ENCODE measurements at places on chromosomes 5 and 9. TPM values are rescaled to one million over a fixed set of nuclear protein-coding genes. Genes with fewer than 3 reads are reported as not detected.

DNA sequence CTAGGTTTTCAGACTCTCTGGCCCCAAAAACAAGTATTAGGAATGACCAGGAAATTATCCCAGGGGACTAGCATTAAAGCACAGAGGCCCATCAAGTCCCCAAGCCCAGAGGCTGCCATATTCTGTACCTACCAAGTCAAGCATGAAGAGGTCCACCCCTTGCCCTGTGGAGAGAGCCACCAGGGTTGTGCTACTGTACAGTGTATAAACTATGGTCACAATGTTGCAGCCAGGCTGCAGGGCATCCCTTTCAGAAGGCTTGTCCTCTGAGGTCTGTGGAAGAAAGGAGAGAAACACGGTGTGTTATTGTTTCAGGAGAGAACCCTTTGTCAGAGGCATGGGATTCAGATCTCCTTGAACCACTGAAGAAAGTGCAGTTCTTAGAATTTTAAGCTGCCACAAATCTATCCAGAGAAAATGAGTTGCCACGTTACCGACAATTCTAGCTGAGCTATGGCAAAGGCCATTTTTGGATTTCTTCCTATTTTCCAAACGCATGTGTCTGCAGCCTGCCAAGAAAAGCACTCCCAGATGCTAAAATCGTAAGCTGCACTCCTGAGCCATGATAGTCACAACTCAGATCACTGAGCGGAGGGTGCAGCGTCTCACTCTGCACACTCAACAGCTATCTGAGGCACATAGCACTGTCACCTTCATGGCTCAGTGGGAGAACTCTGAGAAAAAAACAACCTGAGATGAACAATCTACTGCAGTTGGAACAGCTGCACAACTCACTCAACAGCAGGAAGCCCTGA lies 45.5 kb upstream of the SPATA31E1 start:
- peak; percentile 37 for DNase-seq

DNA sequence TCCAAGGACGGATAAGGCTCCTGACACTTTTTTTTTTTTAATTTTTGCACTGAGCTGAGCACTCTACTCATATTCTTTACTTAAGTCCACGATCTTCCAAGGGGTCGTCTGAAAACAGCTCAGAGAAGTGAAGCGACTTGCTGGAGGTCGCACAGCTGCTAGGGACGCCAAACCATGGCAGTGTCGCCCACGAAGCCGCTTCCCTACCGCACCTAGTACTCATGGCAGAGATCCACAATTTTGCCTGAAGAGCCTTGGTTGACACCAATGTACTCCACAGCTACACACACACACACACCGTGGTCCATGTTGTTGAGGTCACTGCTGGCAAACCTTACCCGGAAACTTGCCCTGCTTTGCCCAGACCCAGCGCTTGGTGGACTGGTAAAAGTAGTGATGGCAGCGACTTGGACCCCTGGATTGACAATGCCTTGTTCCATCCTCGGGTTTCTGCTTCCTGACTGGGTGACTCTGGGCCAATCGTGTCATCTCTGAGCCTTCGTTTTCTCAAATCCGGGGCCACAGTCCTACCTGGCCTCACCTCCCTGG lies 521 bp upstream of the SLIT3 start:
- DNase-seq: no peak

DNA sequence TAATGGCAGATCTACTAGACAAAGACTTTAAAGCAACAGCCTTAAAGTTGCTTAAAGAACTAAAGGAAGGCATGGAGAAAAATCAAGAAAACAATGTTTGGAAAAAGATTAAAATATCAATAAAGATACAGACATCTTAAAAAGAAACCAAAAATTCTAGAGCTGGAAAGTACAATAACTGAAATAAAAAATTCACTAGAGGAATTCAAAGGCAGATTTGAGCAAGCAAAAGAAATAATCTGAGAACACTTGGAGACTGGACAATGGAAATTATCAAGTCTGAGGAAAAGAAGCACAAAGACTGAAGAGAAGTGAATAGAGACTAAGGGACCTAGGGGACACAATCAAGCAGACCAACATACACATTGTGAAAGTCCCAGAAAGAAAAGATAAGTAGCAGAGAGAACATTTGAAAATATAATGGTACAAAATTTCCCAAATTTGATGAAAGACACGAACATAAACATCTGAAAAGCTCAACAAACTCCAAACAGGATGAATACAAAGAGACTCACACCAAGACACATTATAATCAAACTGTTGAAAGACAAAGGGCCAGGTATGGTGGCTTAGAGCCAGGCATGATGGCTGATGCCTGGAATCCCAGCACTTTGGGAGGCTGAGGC lies 26.3 kb downstream of the SIL1 start:
- no peak for DNase-seq

- DNase-seq: no peak
Measured at GRCh38 chr5:161410640-161411039, 135.9 kb downstream of the GABRB2 start.

DNA sequence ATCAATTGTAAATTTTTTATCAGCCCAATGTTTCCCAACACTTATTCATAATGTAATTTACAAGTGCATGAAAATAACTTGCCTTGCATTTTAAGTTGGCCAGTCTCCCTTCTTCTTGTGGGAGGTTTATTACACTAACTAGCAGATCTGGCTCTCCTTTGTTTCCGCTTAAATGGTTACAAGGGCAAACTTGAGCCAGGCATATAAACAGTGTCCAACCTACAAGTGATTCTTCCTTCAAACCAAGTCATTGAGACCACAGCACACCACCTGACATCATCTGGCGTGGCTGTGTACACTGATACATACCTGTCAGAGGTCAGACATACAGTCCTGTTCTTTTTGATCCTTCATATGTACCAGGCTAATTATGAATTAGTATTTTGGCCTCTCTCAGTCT lies 80.1 kb downstream of the ALDH1A1 start:
- DNase-seq: no peak

GRCh38 chr9:89380437-89381307 lies 62.4 kb downstream of the SECISBP2 start:
- peak; percentile 14 for DNase-seq

DNA sequence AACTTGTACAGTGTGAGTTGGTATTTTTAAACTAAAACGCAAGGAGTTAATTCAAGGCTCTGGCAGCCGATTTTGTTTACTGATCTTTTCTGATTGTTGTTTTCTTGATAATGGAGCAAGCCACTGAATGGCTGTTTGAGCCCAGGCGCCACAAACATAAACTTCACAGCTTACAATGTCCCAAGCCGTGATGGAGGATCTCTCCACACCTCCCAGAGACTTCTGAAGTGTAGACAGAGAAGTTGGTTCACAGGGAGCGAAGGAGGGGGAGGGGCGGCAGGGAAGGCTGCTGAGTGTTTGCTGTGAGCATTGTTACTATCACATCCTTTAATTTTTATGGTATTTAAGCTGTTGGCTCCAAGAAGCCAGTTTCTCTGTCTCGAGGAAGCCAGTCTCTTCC lies 14.7 kb downstream of the ISL1 start:
- DNase-seq: no peak

- no peak for DNase-seq
Measured at GRCh38 chr9:35569206-35569605, 35.9 kb upstream of the TESK1 start.

DNA sequence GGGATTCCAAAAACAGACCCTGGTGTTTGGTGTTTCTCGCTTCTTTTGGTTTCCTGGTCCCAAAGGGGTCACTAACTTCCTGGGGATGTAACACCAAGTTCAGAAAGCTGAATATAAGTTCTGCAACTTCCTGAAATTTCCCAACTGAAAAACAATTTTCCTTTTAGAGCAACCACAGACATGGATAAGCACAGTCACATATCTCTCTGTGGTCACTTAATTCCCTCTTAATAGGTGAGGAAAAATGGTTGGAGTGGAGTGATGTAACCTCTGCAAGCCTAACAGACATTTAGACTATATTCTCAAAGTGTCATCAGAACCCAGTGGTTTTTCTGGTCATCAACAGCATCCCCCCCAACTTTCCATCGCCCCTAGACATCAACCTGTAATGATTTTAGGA lies 135.3 kb downstream of the PRELID2 start:
- no peak for DNase-seq

- no peak for DNase-seq
Measured at GRCh38 chr9:107136296-107136695, 146.8 kb upstream of the RAD23B start.

- DNase-seq: no peak
Measured at GRCh38 chr5:36681711-36682110, 75.3 kb downstream of the SLC1A3 start.

- no peak for DNase-seq
Measured at GRCh38 chr9:134406366-134407120, 80.3 kb downstream of the RXRA start.

- DNase-seq: no peak
Measured at GRCh38 chr5:154311362-154311761, 120.8 kb downstream of the GALNT10 start.

- DNase-seq: no peak
Measured at GRCh38 chr5:129884322-129884721, 19.9 kb upstream of the CHSY3 start.

DNA sequence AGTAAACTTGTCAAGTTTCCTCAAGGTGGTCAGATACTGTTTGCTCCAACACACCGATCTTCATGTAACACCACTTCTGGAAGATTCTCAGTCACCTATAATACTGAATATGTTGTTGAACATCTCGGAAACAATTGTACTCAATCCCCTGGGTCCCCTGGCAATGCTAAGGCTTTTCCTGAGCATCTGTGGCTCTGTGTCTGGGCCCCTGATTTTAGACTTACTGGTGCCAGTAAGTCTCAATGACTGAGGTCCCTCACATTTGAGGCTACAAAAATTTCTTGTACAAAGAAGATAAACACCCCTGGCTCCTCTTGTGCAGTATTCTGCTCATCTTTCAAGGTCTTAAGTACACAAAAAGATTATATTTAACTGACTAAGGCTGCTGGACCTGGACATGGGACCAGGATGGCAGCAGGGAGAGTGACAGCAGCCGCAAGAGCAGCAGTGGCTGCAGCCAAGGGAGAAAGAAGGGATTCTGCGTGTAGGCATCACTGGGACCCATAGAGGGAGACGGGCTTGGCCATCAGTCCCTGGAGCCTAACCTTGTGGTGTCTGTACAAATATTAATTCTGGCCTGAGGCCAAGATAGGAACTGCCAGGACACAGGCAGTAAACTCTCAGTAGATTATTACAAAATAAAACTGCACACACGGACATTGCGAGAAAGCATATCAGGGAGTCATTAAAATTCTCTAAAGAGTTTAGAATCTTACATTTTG lies 49.0 kb upstream of the TNPO1 start:
- DNase-seq: peak; percentile 27

- no peak for DNase-seq
Measured at GRCh38 chr5:161446655-161447054, 99.9 kb downstream of the GABRB2 start.

- DNase-seq: peak; percentile 5
Measured at GRCh38 chr9:88322906-88323566, 65.2 kb upstream of the SPIN1 start.

- no peak for DNase-seq
Measured at GRCh38 chr9:133987946-133988665, 4.0 kb downstream of the VAV2 start.

DNA sequence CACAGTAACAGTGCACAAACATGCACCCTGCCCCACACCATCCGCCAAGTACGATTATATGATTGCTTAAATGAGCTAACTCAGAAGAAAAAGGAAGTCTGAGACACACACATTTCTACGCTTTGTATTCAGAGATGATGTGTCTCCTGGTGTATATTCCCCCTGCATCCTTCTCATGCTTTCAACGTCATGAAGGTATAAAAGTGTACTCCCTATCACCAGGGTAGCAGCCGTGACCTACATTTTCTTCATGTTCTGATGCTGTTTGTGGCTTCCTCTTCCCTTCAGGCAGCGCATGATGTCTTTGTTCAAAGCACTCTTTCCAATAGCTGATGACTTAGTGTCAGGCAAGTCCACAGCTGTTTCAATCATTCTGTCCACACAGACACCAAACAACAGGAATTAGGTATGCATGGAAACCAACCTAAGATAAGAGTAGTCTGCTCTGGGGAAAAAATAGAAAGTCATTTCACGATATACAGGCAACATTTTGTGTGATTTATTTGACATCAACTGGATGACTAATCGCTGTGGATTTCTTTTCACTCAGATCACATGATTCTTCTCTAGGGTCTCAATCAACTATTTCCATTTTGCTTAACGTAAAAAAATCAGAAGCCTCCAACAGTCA lies 269.4 kb upstream of the PTGER4 start:
- peak; percentile 85 for DNase-seq

DNA sequence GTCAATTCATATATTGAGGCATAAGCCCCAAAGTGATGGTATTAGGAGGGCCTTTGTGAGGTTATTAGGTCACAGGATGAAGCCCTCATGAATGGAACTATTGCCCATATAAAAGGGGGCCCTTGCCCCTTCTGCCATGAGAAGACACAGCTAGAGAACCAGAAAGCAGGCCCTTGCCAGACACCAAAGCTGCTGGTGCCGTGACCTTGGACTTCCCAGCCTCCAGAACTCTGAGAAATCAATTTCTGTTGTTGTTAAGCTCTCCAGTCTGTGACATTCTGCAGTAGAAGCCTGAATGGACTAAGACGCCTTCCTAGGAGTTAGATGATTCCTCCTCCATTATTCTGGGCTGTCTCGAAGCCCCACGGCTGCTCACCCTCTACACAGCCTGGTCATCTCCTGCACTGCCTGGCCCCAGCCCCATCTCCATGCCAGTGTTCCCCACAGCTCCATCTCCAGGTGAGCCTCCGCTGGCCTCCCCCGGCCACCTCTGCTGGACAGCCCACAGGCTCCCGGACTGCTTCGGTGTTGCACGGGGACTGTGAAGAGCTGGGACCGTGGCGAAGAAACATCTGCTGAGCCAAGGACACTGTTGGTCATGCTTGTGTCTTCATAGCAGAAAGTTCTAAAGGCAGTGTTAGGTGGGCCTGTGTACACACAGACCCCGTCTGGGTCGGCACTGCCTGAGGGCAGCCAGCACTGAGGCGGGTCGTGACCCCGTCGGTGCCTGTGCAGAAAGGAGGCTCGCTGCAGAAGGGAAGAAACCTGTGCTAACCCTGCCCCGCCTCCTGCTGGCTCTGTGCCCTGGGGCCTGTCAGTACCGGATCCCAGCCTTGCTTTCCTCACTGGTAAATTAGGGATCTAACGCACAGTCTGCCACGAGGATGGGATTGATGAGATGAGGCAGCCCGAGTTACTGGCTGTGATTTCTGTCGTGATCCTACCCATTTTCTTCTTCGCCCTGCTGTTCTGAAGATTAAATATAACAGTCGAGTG lies 55.1 kb upstream of the CNOT6 start:
- DNase-seq: no peak

GRCh38 chr9:138007918-138008841 lies 130.6 kb downstream of the CACNA1B start:
- DNase-seq: no peak

PCDHGA4 gene
- 7.6 TPM for total RNA-seq

FOXD4L3 gene
- not detected for total RNA-seq

TAF11L12 gene
- total RNA-seq: not detected

TCF7 gene
- total RNA-seq: 3.1 TPM

ESM1 gene
- 1.8 TPM for total RNA-seq

PCDHA6 gene
- total RNA-seq: 3.6 TPM

CLIC3 gene
- 3.5 TPM for total RNA-seq

BASP1 gene
- total RNA-seq: 186 TPM

SLC4A9 gene
- not detected for total RNA-seq

AP3B1 gene
- total RNA-seq: 56.2 TPM

All from fibroblast of lung (primary cell).